Stimulated activated CD4-positive, alpha-beta T cell treated with anti-CD3 and anti-CD28 coated beads, TNF-alpha, amount 100 ng/mL, for 1 hour (primary cell): ENCODE measurements at places on chromosomes 11 and 22.

DNA sequence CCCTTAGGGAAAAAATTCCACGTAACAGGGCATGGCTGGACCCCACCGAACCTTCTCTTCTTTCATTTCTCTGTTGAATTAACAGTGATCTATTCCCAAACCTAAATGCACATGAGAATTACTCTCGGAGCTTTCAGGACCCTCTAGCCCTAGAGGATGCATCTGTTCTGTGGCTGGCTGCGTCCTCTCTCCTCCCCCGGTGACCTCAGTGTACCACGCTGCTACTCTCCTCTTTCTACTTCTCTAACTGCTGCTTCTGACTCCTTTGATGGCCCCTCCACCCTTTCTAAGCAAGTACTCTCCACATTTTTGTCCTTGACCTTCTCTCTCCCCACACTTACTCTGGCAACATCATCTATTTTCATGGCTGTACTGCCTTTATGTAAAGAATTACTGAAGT, 12.1 kb upstream of the APOA1 start:
- no peak for DNase-seq

GRCh38 chr11:122215244-122215992, 99.4 kb upstream of the BLID start:
- DNase-seq: no peak

- no peak for DNase-seq
Measured at GRCh38 chr11:26937386-26937785, 56.5 kb upstream of the FIBIN start.

GRCh38 chr11:116910378-116910777, 73.0 kb upstream of the APOA1 start:
- no peak for DNase-seq

- no peak for DNase-seq
Measured at GRCh38 chr11:92663539-92663938, 305.9 kb upstream of the MTNR1B start.

- DNase-seq: no peak
Measured at GRCh38 chr22:45807156-45807915, 135.7 kb downstream of the ATXN10 start.

DNA sequence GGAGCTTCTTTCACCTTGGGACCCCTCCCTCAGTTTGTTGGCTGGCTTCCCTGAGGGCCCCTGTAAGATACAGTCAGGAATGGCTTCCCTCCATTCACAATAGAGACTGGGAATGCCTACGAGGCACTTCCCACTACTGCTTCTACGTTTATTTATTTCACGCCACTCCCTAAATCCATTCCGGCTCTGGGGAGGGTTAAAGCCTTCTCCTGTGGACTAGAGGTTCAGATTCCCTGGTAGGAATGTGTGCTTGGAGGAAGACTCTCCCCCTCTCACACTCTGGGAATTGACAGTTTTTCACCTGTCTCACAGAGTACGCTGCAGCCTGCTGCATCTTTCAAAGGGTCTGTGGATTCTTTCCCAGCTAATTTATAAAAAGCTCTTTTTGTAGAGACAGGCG, 3.3 kb upstream of the NUCB2 start:
- no peak for DNase-seq

GRCh38 chr11:34850334-34850733, 65.8 kb downstream of the APIP start:
- no peak for DNase-seq

GRCh38 chr11:45796461-45796861, 8.5 kb upstream of the SLC35C1 start:
- DNase-seq: no peak

DNA sequence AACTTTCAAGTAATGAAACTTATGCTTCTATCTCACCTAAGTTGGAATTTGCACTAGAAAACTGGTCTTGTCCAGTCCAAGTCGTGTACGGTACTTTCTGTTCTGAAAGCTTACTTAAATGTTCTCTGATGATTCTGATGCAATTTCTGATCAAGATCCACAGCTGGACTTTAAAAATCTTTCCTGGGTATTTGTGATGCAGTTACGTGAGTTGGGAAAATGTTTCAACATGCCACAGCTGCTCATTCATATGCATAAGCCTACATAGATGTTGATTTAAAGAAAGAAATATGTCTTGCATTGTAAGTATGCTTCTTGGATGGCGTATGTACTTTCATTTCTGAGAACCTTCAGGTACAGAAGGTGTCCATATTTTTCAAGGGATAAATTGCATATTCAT, 493.7 kb upstream of the CCDC90B start:
- DNase-seq: no peak

DNA sequence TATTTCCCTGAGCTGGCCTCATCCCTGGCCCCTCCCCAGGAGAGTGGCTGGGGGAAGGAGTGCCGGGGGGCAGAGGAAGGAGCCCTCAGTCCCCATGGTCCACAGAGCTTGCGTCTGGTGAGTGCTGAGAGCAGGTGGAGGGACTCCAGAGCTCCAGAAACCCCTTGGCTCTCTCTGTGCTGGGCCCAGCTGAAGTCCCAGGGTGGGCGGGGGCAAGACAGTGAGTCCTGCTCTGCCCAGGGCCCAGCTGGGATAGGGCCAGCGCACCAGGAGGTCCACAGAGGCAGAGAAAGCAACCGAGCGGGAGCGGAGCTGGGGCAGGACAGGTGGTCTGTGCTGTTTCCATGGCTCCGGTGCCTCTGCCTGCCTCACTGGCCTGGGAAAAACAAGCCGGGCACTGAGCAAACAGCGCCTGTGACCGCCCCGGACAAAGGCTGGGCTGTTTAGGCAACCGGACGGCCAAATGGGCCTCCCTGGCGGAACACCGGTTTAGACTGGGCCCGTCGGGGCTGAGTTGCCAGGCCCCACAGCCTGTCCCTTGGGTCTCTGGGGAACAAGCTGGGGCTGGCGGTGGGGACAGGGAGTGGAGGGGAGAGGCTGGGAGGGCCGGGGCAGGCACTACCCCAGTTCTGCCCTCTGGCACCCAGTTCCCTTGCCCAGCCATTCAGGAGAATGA, 34.1 kb upstream of the WNT7B start:
- no peak for DNase-seq

DNA sequence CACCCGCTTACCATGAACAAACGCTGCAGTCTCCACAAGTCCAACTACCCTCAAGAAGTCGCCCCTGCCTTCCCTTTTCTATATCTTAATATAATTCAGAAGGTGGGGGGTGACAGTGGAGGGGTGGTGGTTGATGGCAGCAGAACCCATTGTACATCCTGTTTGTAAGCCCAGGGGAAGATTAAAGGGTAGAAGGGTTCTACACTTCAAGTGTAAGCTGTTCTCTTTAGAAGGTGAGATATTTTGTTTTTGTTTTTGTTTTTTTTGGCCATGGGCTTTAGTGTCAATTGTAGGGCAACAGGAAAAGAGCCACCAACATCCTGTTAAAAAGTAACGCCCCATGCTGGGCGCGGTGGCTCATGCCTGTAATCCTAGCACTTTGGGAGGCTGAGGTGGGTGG, 34.9 kb upstream of the RRAS2 start:
- no peak for DNase-seq

DNA sequence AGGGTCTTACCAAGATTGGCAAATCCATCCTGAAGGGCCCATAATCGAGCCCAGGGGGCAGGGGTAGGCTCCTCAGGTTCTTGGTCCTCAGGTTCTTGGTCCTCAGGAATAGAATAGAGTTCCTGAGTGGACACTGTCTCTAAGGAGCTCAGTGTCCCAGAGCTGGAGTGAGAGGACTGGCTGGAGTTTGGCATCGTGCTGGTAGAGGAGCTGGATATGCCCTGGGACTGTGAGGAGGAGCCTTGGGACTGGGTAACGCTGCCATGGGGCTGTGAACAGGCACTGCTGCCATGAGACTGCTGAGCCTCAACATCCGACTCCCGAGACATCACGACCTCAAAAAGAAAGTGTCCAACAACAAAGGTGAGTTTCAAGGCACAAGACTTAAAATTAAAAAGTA, 7.2 kb downstream of the CHEK2 start:
- DNase-seq: no peak

DNA sequence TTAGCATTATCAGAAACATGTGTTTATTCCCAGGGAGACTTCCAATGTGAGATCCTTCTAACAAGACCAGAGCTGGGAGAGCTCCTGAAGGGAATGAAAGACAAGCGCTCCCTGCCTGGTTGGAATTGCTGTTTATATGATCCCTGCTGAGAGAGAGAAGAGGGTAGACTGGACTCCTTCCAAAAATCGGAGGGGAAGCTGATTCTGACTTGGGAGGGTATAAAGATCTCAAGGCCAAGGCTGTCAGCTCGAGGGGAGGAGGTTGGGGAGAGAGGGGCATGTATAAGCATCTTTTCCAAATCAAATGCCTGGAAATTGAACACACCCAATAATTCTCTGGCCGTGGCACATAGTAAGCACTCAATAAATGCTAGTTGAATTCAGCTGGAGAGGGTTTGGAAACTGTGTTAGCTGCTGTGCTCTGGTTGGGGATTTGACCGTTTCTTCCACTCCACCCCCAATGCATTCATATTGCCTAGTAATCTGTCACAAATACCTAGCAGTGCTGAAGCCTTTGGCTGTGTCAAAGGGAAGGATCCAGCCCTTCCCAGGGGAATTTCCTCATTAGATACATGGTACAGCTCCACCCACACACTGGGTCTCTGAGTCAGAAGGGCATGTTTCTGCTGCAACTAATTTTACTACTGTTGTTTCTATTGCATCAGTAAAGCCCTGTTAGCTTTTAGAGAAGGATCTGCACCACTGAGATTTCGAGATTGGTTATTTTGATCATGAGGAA, 61.5 kb downstream of the CACNG2 start:
- no peak for DNase-seq

DNA sequence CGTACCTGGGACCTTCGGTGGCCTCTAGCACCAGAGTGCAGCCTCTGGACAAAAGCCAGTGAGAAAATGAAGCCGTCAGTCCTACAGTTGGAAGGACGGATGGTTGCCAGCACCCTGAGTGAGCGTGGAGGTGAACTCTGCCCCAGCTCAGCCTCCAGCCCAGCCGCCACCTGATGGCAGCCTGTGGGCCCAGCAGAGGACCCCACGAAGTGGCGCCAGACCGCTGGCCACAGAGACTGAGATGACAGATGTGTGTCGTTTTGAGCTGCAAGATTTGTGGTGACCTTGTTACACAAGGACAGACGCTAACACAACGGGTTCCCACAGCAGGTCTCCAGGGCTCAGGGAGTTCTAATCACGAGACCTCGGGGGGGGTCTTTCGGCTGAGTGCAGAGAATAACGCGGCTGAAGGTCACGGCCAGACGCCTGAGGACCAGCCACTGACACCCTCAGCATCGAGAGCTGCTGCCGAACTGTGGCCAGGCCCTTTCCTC, 75.0 kb downstream of the BRD1 start:
- DNase-seq: no peak

GRCh38 chr11:11349870-11350337, 3.1 kb downstream of the CSNK2A3 start:
- DNase-seq: no peak

DNA sequence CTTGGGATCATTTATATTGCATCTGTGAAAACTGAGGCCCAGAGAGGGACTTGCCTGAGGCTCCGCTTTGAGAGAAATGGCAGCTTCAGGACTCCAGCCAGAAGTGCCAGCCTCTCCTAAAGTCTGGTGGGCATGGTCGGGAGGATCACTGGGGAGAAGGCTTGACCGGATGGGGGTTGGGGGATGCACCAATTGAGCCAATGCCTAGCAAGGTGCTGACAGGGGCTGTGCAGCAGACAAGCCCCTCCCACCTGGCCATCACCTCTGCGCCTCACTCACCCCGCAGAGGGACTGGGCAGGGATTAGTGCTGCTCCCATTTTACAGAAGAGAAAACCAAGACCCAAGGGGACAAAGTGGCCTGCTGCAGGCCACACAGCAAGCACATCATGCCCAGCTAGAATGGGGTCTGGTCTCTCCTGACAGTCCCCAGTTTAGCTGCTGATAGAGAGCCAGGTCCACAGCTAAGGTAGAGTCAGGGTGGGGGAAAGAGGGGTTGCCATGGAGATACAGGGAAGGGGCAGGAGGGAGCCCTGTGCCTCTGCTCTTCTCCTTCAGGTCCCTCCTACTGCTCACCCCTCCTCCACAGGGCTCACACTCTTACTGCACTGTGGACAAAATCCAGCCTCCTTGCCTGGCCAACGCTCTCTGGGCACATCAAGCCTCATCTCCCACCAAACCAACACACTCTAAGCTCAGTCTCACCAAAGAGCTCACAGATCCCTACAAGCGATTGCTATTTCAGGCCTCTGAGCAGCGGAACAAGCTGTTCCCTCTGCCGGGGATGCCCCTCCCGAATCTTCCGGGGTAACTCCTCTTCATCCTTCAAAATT, 29.5 kb downstream of the TEF start:
- DNase-seq: no peak

DNA sequence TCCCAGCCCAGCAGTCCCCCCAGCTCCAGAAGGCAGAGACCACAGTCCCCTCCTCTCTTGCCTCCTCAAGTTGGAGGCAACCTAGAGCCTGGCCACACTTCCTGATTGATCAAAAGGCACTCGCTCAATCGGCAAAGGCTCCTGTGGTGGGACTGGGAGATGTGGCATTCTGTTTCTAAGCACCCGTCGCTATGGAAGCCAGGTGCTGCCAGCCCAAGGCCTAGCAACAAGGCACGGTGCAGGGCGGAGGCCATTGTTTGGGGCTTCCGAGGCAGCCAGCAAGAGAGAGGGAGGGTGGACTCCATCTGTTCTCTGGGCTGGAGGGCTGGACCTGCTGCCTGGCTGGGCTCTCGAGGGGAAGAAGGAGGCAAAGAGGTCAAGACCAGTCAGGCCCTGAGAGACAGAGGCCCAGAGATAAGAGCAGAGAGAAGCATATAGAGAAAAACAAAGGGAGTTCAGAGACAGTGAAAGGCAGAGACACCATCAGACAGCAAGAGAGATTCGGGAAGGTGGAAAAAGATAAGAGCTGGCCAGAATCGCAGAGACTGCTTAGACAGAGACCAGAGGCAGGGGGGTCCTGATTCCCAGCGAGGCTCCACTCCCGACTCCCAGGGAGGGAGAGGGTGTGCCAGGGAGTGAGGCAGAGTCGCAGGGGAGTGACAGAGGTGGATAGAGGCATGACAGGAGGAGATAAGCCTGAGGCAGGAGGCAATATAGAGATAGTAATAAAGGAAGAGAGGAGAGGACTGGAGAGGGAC, 21.2 kb downstream of the PDE2A start:
- DNase-seq: no peak

- no peak for DNase-seq
Measured at GRCh38 chr11:42802201-42802899, 509.4 kb upstream of the API5 start.

- no peak for DNase-seq
Measured at GRCh38 chr11:129620237-129621104, 195.2 kb upstream of the TMEM45B start.

DNA sequence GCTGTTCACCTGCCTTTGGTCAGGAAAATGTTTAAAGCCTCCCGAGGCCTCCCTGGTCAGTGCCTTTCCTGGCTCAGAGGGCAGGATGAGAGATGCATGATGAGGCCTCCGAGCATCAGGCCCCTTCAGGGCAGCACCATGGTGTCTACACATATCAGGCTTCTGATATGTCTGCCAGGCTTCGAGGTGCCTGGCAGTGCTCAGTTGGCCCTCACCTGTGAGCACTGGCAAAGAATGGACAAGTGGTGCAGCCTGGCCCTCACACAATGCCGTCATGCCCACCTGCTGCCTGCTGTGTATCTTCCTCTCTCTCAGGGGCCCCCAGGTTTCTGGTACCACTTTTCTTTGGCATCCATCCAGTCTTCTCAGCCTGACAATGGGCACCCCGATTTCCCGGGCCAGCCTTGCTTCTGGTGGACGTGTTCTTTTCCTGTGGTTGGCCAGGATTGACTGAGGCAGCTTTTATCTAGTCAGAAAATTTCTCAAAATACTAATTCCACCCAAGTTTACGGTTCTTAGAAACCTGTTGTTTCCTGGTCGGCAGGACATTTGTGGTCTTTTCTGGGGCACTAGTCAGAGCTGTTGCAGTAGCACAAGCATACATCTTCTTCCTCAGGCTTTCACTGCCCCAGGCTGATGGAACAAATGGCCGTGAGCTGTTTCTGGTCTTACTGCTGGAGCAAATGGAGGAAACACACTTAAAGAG, 76.8 kb upstream of the SUSD2 start:
- no peak for DNase-seq
